Subcutaneous adipose tissue (tissue), 4 donors: ENCODE measurements at places on chromosomes 1 and 21. TPM values are rescaled to one million over a fixed set of nuclear protein-coding genes. Genes with fewer than 3 reads are reported as not detected.

The SV2A gene
- total RNA-seq, result 0.51 TPM

The GJA8 gene
- total RNA-seq, result not detected

The FCRL4 gene
- total RNA-seq, result not detected

The VTCN1 gene
- total RNA-seq, result not detected

The RIIAD1 gene
- total RNA-seq, result not detected

The TGFBR3 gene
- total RNA-seq, result 206 TPM

The SPATA1 gene
- 1.1 TPM for total RNA-seq

The GPR25 gene
- total RNA-seq, result not detected

The FAM163A gene
- total RNA-seq, result not detected

The MMP23B gene
- 9.2 TPM for total RNA-seq

The PPIAL4G gene
- total RNA-seq, result not detected

The VWA1 gene
- 21.3 TPM for total RNA-seq

The OR2L3 gene
- not detected for total RNA-seq

The PTGS2 gene
- total RNA-seq, result 1.5 TPM

The ELAPOR1 gene
- 0.22 TPM for total RNA-seq
